ENCODE measurements at places on chromosomes 11 and 22. TPM values are rescaled to one million over a fixed set of nuclear protein-coding genes. Genes with fewer than 3 reads are reported as not detected.

MS4A4A gene
- total RNA-seq: not detected

CCDC116 gene
- not detected for total RNA-seq

PGA3 gene
- total RNA-seq: not detected

MIAT gene
- 0.39 TPM for total RNA-seq

CASP12 gene
- total RNA-seq: not detected

C11orf52 gene
- total RNA-seq: not detected

KCNK7 gene
- 0.27 TPM for total RNA-seq

ZNF70 gene
- total RNA-seq: 1.2 TPM

TRPC6 gene
- total RNA-seq: 0.89 TPM

P2RX6 gene
- 0.62 TPM for total RNA-seq

OR8G5 gene
- not detected for total RNA-seq

PHF21B gene
- total RNA-seq: 1.1 TPM

FGF3 gene
- not detected for total RNA-seq

USP28 gene
- 17.3 TPM for total RNA-seq

ELF5 gene
- total RNA-seq: not detected

AMPD3 gene
- total RNA-seq: 8.5 TPM

CHST1 gene
- 1.2 TPM for total RNA-seq

USP2 gene
- 0.34 TPM for total RNA-seq

SMTNL1 gene
- total RNA-seq: not detected

OR51I1 gene
- total RNA-seq: not detected

MMP7 gene
- total RNA-seq: 27.4 TPM

TRAF6 gene
- total RNA-seq: 7.8 TPM

FAM76B gene
- total RNA-seq: 10.3 TPM

PLEKHB1 gene
- 0.54 TPM for total RNA-seq

UBXN1 gene
- 124 TPM for total RNA-seq

PAX6 gene
- 1.6 TPM for total RNA-seq

OR51B4 gene
- total RNA-seq: not detected

MGAT3 gene
- total RNA-seq: 0.36 TPM

EWSR1 gene
- 213 TPM for total RNA-seq

IL17REL gene
- not detected for total RNA-seq

TBX10 gene
- total RNA-seq: not detected

OR4X1 gene
- total RNA-seq: not detected

Measured in A549 treated with DMSO at 1 μM for 4 hours (cell line).